Activated CD4-positive, alpha-beta memory T cell treated with anti-CD3 and anti-CD28 coated beads, Interleukin-2, amount 10 ng/mL, durations not matched to agents 7 days and 5 days (primary cell): ENCODE measurements at places on chromosomes 7 and 10. TPM values are rescaled to one million over a fixed set of nuclear protein-coding genes. Genes with fewer than 3 reads are reported as not detected.

The TMEM26 gene
- not detected for total RNA-seq

The SPDYE1 gene
- total RNA-seq: not detected

The SKIDA1 gene
- 0.38 TPM for total RNA-seq

The SLC13A1 gene
- total RNA-seq: not detected

The KIAA1217 gene
- 2.0 TPM for total RNA-seq

The SLC26A3 gene
- not detected for total RNA-seq

The ZNF488 gene
- total RNA-seq: 0.08 TPM

The SEMA3E gene
- total RNA-seq: not detected

DNA sequence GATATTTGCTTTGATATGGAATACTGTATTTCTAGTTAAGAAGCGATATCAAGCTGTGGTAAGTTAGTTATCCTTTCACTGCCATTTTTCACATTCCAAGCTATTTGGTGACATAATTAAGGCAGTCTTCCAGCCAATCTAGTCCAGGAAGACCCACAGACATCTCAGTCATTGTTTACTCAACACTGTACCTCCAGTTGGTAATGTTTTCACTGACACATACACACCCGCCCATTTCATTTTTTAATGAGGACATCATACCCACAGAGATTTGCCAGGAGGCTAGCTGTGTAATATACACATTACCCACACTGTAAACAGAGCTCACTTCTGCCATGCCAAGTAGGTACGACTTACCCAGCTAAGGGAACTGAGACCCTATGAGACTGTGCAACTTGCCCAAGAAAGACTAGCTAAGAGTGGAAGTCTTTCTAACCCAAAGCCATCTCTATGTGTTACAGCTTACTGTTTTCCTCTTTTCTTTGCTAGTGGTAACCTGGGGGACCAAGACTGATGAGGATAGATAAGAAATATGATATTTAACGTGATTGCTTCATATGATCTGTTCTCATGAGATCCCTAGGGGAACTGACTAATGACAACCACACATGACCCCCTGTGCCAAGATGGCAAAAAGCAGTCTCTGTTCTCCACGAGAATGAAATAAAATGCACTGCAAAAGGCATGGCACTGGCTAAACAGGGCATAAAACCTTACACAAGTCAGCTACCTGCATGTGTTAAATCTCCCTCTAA, 179.0 kb downstream of the DGKI start:
- no peak overlapping the region for H3K27ac ChIP-seq
- H3K4me3 ChIP-seq: no peak overlapping the region
- H3K27me3 ChIP-seq: peaks cover 18% of the 10 kb centered on the region
- H3K36me3 ChIP-seq: no peaks in the 10 kb centered on the region

GRCh38 chr10:53458007-53458406, 685.4 kb upstream of the MBL2 start:
- no peaks in the 10 kb centered on the region for H3K27me3 ChIP-seq
- H3K36me3 ChIP-seq: no peaks in the 10 kb centered on the region
- no peak for DNase-seq
- H3K27ac ChIP-seq: no peak overlapping the region
- H3K4me3 ChIP-seq: no peak overlapping the region

- H3K27me3 ChIP-seq: peaks cover 9% of the 10 kb centered on the region
- no peak for DNase-seq
Observed at GRCh38 chr7:6205971-6206660, 66.3 kb downstream of the CYTH3 start.

GRCh38 chr10:98467506-98468318, 21.0 kb upstream of the HPS1 start:
- peaks cover 11% of the 10 kb centered on the region for H3K4me1 ChIP-seq
- peak; percentile 68 for DNase-seq
- H3K36me3 ChIP-seq: no peaks in the 10 kb centered on the region
- no peak overlapping the region for H3K27ac ChIP-seq

DNA sequence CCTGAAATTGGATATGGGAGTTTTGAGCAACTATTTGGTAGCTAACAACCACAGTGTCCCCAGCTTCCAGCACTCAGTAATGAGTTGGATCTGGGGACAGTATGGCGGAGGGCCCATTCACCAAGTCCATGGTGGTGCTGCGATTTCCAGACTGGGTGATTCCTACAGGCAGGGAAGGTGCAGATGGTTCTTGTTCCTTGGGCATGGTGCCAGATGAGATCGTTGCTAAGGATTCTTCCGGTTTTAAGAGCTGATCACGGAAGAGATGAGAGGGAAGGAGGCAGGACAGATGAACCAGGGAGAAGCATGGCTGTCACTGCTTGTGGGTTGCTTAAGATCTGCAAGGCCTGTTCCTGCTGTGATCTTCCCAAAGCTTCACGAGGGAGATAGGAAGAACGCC, 380.3 kb downstream of the TCERG1L start:
- H3K27ac ChIP-seq: no peak overlapping the region
- DNase-seq: no peak
- no peak overlapping the region for H3K4me3 ChIP-seq
- no peaks in the 10 kb centered on the region for H3K36me3 ChIP-seq

DNA sequence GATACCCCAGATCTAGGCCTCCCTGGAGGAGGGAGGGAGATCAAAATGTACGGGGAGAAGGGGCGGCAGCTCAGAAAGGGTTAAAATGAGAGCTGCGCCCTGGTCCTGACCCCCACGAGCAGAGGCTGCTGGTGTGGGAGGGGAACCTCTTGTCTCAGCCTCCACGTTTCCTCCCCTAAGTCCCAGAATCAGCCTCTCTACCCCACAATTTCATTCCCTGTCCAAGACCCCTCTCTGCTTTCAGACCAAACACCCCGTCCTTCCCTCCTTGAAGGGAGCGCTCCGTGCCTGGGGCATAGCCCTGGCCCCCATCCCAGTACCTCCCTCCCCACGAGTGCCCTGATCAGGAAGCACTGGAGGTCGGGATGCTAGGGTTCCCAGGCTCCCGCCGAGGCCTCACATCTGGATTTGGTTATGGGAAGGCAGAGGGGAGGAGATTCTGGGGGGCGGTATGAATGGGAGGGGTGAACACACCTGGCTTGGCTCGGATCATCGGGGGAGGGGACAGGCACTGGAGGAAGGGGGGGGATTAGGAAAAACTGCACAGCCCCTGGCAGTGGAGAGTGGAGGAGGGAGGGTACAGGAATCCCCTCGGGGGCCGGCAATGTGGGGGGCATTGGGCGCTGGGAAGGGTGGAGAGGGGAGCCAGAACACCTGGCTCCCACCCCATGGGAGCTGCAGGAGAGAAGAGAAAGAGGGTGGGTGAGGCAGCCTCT, 2.7 kb downstream of the EPHB4 start:
- H3K27me3 ChIP-seq: peaks cover 39% of the 10 kb centered on the region
- no peak overlapping the region for H3K27ac ChIP-seq
- DNase-seq: no peak
- no peaks in the 10 kb centered on the region for H3K36me3 ChIP-seq

DNA sequence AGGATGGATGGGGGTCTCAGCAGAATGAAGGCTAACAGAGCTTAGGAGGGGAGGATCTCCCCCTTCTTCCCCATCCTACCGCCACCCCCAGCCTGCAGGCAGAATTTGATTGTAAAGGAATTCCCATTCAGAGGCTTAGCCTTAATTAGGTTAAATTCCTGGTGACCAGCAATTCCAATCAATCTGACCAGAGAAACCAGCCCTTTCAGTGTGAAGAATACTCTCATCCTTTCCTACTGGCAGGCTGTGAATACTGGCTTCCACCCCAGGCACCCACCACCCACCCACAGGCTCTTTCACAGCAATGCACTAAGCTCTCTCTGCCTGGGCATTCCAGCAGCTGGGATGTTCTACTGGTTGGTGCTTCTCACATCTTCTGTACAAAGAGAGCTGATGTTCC, 137.9 kb upstream of the LYZL1 start:
- H3K4me3 ChIP-seq: no peak overlapping the region
- H3K27me3 ChIP-seq: no peaks in the 10 kb centered on the region
- H3K27ac ChIP-seq: no peak overlapping the region
- H3K36me3 ChIP-seq: no peaks in the 10 kb centered on the region

DNA sequence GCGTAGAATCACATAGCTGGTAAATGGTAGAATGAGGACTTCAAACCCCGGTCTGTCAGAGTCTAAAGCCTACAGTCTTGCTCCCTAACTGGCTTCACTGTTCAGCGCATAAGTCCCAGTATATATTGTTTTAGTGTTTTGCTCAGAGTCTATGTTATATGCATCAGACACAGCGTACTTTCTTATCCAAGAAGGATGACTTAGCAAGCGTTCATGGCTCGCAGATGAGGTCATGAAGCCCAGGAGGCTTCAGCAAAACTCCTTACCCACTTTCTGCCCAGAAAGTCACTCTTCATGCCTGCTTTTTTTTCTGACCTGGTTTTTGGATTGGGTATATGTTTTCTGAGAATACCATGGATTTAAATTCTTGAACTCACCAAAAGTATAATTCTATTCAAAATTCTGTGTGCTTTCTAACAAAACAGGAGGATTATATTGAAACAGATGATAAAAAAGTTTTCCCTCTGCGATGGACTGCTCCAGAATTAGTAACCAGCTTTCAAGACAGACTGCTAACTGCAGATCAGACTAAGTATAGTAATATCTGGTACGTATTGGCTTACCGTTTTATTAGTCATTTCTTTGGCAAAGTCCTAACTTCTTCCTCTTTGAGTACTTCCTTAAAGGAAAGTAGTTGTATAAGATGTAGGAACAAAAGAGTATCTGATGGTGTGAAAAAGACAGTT, 24.6 kb upstream of the BHLHA15 start:
- peaks cover 9% of the 10 kb centered on the region for H3K4me1 ChIP-seq
- peaks cover 24% of the 10 kb centered on the region for H3K36me3 ChIP-seq
- no peak overlapping the region for H3K27ac ChIP-seq
- DNase-seq: no peak

DNA sequence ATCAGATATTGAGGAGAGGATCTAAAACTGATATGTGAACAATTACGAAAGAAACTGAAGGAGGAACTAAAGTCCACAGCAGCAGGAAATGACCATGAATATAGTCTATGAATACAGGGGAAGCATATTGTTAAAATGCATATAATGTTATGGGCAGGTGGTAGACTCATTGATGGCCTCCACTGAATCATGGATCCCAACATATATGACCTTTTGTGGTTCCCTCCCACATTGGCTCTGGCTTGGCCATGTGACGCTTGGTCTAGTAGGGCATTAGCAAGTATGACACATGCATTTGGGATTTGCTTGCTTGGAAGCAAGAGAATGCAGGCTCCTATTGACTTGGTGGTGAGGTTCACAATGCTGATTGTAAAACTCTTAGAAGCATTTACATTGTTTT, 55.2 kb upstream of the RAB18 start:
- H3K27me3 ChIP-seq: no peaks in the 10 kb centered on the region
- H3K27ac ChIP-seq: no peak overlapping the region
- no peaks in the 10 kb centered on the region for H3K36me3 ChIP-seq
- DNase-seq: no peak

GRCh38 chr10:73875139-73875475, 752 bp upstream of the CAMK2G start:
- no peak for DNase-seq
- peaks cover 29% of the 10 kb centered on the region for H3K36me3 ChIP-seq
- H3K4me1 ChIP-seq: peaks cover 62% of the 10 kb centered on the region
- peak overlapping the region; percentile 6 for H3K27ac ChIP-seq
- H3K27me3 ChIP-seq: peaks cover 5% of the 10 kb centered on the region
- peak overlapping the region; percentile 64 for H3K4me3 ChIP-seq

GRCh38 chr10:119090026-119090795, 9.6 kb upstream of the EIF3A start:
- peak; percentile 74 for DNase-seq
- H3K4me3 ChIP-seq: peak overlapping the region; percentile 54
- H3K36me3 ChIP-seq: peaks cover 7% of the 10 kb centered on the region
- peaks cover 68% of the 10 kb centered on the region for H3K4me1 ChIP-seq
- H3K27ac ChIP-seq: peak overlapping the region; percentile 100
- no peaks in the 10 kb centered on the region for H3K27me3 ChIP-seq

- no peak overlapping the region for H3K27ac ChIP-seq
- H3K4me3 ChIP-seq: no peak overlapping the region
- no peak for DNase-seq
- H3K27me3 ChIP-seq: no peaks in the 10 kb centered on the region
Observed at GRCh38 chr7:7736671-7737070, 18.3 kb upstream of the RPA3 start.

DNA sequence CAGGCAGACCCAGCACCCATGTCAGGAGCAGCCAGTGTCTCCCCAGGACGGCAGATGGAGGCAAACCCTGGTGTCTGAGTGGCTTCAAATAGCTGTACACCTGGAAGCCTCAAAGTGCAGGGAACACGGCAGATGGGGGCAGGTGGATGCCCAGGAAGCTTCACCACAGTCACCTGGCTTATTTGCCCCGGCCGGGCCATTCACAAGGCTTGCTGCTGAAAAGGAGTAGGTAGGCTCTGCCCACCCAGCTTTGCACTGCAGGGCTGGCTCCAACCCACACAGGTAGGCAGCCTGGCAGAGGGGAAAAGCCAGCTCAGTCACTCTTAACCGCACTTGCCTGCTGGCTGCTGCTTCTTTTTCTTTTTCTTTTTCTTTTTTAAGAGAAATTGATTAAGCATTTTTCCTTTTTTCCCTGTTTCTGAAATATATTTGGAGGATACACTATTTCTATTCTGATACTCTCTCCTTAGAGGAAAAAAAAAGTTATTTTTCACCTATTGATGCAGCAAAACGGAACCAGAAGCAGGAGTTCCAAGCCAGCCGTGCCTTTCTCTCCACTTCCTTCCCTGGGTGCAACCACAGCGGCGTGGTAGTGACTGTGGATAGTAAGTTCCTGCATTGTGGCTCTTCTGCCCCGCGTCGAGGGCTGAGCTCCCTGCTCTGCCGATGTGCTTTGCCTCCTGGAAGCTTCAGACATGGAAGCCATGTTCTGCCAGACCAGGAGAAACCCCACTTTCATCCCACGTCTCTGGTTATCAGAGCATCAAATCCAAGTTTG, 118.3 kb downstream of the KLF6 start:
- peak; percentile 44 for DNase-seq
- peak overlapping the region; percentile 1 for H3K27ac ChIP-seq
- H3K4me1 ChIP-seq: peaks cover 34% of the 10 kb centered on the region
- H3K36me3 ChIP-seq: no peaks in the 10 kb centered on the region

DNA sequence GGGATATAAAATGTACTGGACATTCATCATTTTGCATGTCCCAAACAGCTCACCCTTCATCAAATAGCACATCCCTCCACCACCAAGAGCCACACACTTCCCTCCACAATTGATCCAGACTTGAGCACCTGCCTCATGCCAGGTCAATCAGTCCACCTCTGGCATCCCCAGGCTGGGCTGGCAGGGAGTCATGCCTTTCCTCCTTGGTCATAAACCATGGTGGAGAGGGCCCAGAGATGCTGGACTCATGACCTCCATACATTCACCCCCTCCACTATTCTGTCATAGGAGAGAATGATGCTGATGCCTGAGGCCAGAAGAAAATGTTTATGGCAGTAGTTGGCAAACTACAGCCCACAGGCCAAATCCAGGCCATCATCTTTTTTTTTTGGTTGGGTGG, 16.1 kb upstream of the GDF10 start:
- H3K4me1 ChIP-seq: peaks cover 20% of the 10 kb centered on the region
- no peaks in the 10 kb centered on the region for H3K36me3 ChIP-seq
- no peak for DNase-seq
- H3K27ac ChIP-seq: no peak overlapping the region
- H3K27me3 ChIP-seq: no peaks in the 10 kb centered on the region

GRCh38 chr7:109879287-109879828, 1211.6 kb upstream of the LRRN3 start:
- no peaks in the 10 kb centered on the region for H3K4me1 ChIP-seq
- H3K27me3 ChIP-seq: no peaks in the 10 kb centered on the region
- no peak for DNase-seq

GRCh38 chr7:3434611-3435010, 133.6 kb downstream of the SDK1 start:
- H3K36me3 ChIP-seq: no peaks in the 10 kb centered on the region
- no peak for DNase-seq
- peaks cover 5% of the 10 kb centered on the region for H3K27me3 ChIP-seq
- no peak overlapping the region for H3K27ac ChIP-seq
- H3K4me1 ChIP-seq: no peaks in the 10 kb centered on the region
- no peak overlapping the region for H3K4me3 ChIP-seq
